Activated naive CD4-positive, alpha-beta T cell (primary cell): ENCODE measurements at places on chromosomes 3 and 15.

DNA sequence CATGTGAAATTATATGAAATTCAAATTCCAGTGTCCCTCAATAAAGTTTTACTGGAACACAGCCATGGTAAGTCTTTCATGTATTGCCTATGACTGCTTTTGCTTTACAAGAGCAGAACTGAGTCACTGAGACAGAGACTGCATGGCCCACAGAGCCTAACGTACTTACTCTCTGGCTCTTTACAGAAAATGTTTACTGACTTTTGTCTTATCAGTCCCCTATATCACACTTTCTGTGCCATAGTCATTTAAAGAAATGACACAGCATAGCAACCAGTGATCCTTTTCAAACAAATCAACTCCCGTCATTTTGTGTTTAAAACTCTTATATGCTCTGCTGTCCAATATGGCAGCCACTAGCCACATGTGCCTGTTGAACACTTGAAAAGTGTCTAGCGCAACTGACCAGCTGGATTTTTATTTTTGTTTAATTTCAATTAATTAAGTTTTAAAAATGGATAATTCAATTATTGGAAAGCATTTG is 129.7 kb upstream of the CDIN1 start:
- DNase-seq = no peak

- no peak for DNase-seq
Measured at GRCh38 chr3:81005992-81006391, 755.5 kb downstream of the GBE1 start.

DNA sequence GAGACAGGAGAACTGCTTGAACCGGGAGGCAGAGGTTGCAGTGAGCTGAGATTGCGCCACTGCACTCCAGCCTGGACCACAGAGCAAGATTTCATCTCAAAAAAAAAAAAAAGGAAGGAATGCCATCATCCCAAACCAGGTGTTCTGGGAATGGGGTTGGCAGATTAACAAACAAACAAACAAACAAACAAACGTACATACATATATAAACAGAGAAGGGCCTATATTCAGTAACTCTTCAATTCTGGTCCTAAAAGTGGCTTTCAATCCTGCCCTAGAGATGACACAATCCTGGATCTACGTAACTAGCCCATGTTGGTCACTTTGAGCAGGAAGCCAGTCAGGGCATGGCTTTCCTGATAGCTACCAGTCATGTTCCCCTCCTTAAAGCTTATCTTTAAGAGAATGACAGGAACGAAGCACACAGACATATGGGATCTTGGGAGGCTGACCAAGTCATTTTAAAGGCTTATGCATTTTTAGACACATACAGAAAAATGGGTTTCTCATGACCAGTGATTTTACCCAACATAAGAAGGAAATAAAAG is 29.9 kb upstream of the RAB11A start:
- DNase-seq = no peak

GRCh38 chr3:160003520-160004128 is 15.0 kb downstream of the IL12A start:
- DNase-seq = no peak

- DNase-seq = no peak
Measured at GRCh38 chr3:195854628-195855294, 43.0 kb upstream of the MUC4 start.

GRCh38 chr3:45462522-45463265 is 74.3 kb downstream of the LARS2 start:
- no peak for DNase-seq

DNA sequence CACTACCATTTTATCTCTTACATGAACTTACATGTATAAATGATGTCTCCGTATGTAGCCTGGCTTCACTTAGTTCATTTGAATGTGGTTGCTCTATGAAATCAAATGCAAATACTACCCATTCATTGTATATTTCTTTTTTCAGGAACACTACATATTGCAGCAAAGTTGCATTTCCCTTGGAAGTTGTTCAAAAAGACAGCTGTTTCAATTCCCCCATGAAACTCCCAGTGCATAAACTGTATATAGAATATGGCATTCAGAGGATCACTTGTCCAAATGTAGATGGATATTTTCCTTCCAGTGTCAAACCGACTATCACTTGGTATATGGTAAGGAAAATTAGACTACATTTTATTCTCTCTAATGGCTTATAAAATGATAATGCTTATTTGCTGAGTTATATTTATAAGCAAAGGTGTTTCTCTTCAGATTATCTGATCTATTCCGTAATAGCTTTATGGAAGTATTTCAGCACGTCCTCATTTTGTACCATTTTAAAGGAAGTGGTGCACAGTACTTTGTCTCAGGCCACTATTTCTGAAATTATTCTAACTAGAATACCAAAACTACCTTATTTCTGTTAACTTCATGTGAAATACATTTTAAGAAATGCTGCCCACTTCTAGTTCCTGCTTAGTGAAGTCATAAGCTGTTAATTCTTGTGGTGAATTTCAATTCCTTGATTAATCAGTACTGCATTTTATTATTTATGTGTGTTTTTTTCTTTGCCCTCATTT is 95.1 kb downstream of the IL1RAP start:
- DNase-seq = no peak

- DNase-seq = no peak
Measured at GRCh38 chr15:74300057-74300795, 64.1 kb downstream of the CCDC33 start.

DNA sequence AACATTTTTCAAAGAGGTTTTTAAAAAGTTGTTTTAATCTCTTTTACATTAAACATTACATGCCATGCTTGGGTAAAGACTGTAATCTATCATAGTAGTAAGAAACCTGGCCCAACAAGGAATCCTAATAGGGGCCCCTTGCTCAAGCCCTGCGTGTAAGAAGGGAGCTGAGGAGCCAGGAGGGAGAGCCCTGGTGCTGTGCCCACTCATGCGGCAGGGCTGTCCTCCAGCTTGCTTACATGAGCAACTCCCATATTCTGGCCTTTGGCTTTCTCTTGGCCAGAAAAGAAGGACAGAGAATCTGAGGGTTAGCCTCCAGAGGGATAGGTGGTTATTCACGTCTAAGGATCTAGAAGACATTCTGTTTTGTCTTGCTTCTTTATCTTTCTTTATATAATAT is 49.8 kb downstream of the KBTBD12 start:
- DNase-seq = no peak

- DNase-seq = no peak
Measured at GRCh38 chr3:187808527-187808895, 63.2 kb upstream of the BCL6 start.

GRCh38 chr3:95172164-95172943 is 1109.5 kb downstream of the NSUN3 start:
- DNase-seq = no peak

GRCh38 chr15:51696566-51696965 is 15.3 kb downstream of the SCG3 start:
- DNase-seq = no peak

DNA sequence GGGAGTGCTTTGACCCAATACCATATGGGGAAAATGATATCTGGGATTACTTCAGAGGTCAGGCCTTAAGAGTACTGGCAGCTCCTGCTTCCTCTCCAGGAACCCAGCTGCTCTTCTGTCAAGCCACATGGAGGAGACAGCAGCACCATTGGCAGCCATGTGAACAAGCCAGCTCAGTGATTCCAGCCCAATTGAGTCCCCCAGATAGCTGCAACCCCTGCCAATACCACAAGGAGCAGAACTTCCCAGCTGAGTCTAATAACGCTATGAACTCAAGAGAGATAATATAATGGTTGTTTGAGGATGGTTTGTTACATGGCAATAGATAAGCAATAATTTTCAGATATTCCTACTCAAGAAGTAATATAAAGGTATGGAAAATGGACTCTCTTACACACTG is 126.8 kb upstream of the CPNE4 start:
- no peak for DNase-seq

DNA sequence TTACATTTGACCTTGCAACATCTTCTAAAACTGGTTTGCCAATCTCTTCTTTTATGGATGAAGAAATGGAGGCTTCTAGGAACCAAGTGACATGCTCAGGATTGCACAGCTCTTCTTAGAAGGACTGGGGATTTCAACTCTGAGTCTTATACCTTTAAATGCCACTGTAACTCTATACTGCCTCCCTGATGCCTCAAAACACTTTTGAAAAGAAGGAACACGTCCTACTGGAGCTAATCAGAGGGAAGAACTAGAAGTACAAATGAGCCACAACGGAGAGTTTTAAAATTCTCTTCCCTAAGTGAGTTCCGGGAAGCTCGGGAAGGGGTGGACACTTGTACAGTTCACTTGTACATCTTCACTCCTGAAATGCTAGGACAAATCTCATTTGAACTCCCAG is 949 bp upstream of the MITF start:
- DNase-seq = no peak

DNA sequence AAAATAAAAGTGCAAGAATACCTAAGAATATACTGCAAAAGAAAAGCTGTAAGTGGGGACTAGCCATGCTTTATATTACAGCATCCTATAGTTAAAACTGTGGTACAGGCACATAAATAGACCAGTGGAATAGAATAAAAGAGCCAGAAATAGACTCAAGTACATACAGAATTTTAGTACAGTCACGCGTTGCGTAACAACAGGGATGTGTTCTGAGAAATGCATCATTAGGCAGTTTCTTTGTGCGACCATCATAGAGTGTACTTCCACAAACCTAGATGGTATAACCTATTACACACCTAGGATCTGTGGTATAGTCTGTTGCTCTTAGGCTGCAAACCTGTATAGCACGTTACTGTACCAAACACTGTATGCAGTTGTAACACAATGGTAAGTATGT is 61.8 kb downstream of the PCCB start:
- DNase-seq = no peak

DNA sequence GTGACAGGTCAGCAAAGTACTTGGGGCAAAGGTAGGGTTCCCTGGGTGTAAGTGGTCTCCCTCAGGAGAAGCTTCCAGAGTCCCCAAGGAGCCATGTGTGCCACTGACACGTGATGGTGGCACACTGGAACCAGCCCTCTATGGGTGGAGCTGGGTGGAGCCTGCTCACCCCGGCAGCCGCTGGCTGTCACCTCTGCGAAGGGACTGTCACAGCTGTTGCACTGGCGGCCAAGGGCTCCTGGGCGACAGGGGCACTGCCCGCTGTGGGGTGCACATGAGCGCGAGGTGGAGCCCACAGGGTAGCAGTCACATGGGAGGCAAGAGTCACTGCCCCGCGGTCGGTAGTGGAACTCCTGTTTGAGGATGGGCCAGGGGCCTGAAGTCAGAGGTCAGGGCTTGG is 12.0 kb downstream of the CELSR3 start:
- DNase-seq = no peak

DNA sequence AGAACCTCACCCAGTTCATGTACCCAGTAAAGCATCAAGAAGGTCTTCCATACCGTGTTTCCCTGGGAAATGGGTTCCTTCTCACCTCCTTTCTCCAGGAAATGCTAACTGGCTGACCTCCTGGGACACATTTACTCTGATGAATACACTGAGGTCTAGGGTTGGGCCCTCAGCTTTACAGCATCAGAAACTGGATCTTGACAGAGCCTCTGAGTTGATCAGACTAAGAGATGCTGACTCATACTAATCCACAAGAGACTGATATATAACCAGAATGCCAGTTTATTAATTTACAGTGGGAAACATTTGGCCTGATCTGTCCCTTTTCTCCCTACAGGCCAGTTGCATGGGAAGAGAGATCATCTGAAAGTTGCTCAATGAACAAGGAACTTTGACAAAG is 55.8 kb downstream of the GTF2E1 start:
- no peak for DNase-seq

- no peak for DNase-seq
Measured at GRCh38 chr3:111729087-111729846, 129.8 kb upstream of the PHLDB2 start.

- no peak for DNase-seq
Measured at GRCh38 chr15:44173813-44174212, 21.3 kb downstream of the FRMD5 start.

DNA sequence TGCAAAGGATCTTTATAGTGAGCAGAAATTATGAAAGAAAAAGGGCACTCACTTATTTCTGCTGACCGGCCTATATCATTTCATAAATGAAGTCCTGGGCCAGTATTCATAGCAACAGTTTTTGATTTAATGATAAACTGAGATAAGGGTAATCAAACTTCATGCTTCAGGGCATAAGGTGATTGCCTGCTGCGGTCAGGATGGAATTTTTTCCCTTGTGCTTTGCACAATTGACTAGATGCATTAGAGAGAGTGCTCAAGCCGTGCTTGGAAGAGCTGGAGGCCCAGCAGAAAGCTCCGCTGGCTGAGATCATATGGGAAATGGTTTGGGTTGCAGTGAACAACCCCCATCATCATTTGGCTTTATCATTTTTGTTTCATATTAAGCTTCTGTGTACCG is 10.4 kb downstream of the SEMA6D start:
- no peak for DNase-seq

DNA sequence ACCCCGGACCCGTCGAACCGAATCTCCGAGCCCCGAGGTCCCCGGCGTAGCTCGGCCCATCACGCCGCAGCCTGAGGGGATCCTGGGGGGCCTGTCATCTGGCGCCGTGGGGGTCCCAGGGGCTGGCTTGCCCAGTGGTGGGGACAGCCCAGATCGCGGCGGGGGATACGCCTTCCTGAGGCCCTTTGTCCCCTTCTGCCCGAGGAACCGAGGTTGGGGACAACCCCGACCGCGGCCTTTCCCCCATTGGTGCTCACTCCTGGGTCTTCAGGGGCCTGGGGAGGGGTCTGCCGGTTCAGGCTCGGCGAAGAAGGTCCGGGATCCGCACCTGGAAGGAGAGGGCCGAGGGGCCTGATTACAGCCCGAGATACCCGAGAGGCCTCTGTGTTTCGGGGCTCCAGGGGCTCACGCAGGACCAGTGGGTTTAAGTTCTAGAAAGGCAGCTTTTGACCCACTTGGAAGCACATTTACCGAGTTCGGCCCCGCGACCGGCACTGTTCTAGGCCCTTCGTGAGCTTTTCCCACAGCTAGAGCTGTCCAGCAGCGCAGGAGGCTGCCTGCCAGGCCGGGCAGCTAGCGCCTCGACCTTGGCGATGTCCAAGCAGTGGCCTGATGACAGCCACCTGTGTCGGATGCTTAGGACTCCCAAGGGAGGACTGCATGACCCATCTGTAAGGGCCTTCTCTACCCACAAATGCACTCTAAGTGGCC is 504 bp downstream of the ABHD2 start:
- DNase-seq = no peak

- DNase-seq = no peak
Measured at GRCh38 chr3:71012971-71013370, 570.6 kb downstream of the FOXP1 start.

- no peak for DNase-seq
Measured at GRCh38 chr3:30704931-30705890, 98.8 kb downstream of the TGFBR2 start.

DNA sequence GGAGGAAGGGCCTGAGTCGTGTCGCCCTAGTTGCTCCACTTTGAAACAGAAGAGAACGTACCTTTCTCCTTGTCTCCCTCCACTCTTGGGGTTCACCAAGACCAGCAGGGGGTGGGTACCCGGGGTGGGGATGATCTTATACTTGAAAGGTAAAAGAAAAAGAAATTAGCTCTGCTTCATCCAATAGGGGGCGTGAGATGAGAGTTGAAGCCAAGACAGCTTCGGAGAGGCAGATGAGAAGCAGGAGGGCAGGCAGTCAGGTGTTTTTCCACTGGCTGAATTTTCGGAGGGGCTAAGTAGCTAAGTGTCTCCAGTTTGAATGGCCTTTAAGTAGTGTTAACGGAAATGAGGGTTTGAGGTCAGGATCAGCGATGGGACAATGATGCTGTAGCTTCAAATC is 100.4 kb downstream of the DGKG start:
- no peak for DNase-seq
